Left renal cortex interstitium (tissue), 4 donors: ENCODE measurements at places on chromosomes 13 and 19. TPM values are rescaled to one million over a fixed set of nuclear protein-coding genes. Genes with fewer than 3 reads are reported as not detected.

- no peak for DNase-seq
Measured at GRCh38 chr13:113157206-113157928, 1.1 kb upstream of the PROZ start.

GRCh38 chr19:42132851-42133528, 744 bp upstream of the POU2F2 start:
- no peak for DNase-seq

DNA sequence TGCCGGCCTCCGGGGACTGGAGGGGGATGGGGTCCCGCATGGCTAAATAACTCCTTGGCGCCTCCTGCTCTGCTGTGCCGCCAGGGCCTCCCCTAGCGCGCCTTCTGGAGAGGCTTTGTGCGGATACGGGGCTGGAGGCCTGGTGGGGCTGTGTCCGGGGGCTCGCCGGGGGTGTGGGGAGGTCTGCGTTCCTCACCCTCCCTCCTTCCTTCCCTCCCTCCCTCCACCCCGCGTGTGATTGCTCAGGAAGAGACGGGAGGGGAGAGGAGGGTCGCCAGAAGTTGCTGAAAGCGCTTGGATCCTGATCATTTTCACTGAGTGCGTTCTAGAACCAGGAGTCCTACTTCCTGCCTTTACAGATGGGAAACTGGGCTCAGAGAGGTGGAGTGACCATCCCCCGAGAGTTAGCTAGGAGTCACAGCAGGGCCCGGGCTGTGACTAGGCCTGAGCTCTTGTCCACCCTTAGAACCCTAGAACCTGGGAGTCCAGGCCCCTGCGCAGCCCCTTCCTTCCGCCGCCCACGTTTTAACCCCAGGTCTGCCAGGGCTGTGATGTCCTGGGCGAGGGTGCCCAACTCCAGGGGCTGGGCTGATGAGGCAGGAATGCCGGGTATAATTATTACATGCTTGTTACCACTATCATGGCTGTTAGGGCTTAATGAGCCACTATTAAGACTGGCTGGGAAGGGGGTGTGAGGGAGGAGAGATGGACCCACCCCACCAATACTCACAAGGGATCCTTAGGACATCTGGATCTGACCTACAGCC, 782 bp upstream of the JUND start:
- no peak for DNase-seq

DNA sequence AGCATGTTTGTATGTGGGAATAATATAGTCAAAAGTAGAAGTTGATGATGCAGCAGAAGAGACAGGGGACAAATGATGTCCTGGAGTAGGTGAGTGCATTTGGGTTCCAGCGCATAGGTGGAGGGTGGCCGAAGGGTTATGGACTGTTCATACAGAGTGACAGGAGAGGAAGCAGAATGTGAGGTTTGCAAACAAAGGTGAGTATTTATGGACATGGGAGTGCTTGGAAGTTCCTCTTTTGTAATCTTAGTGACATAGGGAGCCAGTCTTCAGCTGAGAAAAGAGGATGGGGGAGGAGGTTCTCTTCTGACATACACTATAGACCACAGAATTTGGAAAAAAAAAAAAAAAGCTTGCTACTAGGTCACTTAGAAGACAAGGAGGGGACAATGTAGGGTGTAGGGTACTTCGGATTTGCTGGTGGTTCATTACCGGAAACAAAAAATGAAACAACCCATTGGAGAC, 331.6 kb downstream of the DLEU7 start:
- DNase-seq, result no peak

DNA sequence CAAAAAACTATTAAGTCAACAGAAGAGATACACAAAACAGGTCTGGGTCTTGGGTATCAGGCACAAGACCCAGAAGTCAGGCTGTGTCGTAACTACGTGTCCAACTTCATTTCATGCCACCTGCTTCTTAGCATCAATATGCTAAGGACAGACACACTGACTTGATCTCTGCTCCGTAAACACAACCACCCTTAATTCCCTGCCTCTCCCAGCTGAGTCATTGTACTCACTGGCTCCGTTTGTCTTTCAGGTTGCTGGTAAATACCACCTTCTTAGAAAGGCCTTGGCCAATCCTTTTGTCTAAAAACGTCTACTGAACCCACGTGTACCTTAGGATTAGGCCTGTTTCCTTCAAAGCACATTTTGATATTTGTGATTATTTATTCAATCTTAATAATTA, 726.2 kb downstream of the PCDH9 start:
- no peak for DNase-seq

DNA sequence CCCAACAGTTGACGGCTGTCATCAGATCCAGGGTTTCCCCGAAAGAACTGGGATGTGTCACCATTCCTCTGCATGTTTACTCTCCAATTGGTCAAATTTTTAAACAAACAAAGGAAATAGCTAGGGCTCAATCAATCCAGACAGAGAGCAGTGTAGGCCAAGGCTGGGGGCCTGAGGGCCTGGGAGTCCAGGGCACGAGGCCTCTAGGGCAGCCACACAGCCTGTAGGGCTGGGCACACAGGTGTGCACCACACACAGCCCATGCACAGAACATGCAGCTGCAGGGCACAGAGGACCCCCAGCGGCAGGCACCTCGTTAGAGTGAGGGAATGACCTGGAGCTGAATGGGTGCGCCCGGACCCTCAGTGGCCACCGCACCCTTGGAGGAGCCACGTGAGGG, 9.5 kb downstream of the MIER2 start:
- DNase-seq, result no peak

- DNase-seq, result no peak
Measured at GRCh38 chr19:1665565-1666047, 13.2 kb upstream of the TCF3 start.

- DNase-seq, result no peak
Measured at GRCh38 chr19:16077984-16078758, 1.9 kb downstream of the TPM4 start.

The FCAR gene
- not detected for polyA plus RNA-seq

The ZNF382 gene
- 9.6 TPM for polyA plus RNA-seq

The VSTM1 gene
- not detected for polyA plus RNA-seq

GRCh38 chr19:16604615-16605014, 23.4 kb downstream of the MED26 start:
- DNase-seq, result no peak

DNA sequence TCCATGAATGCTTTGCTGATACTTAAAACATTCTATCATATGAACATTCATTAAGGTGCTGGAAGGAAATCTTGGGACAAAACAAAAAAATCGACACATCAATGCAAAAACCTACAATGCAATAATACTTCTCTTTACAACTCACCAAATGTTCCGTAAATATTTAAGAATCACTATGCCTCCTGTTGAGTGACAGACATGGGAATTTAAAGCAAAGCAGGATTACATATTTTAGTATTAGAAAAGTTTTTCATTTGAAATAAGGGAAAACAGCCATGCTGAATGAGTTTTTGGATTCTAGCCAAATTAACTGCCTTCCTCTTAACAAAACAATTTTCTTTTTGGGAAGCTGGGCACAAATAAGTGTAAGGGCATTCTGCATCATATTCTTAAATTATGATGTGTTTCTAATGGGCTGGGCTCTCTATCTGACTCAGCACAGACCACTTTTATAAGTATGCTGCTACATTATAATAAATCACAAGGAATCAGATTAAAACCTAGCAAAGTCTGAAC, 93.7 kb downstream of the RBM26 start:
- DNase-seq, result no peak
